Globus pallidus (tissue), 1 donor: ENCODE measurements at places on chromosomes 2 and 18.

- DNase-seq = no peak
These were observed 210.3 kb downstream of the TMX3 start for GRCh38 chr18:68504441-68505177.

- no peak for DNase-seq
These were observed 449.1 kb downstream of the TNS1 start for GRCh38 chr2:217553679-217554078.

DNA sequence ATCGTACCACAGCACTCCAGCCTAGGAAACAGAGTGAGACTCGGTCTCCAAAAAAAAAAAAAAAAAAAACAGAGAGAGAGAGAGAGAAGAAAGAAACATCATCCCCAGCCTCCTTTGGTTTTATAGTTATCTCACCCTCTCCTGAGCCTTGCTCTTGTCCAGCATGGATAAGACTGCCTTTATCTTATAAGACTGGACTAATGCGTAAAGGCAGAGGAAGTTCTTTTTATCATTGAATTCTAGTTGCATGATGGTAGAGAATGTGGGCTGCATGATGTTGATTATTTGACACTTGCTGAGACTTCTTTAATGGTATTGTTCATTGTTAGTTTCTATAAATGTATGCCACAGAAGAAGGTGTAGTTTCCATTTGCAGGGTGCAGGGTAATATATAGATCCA lies 124.4 kb downstream of the ZBTB7C start:
- DNase-seq = no peak

DNA sequence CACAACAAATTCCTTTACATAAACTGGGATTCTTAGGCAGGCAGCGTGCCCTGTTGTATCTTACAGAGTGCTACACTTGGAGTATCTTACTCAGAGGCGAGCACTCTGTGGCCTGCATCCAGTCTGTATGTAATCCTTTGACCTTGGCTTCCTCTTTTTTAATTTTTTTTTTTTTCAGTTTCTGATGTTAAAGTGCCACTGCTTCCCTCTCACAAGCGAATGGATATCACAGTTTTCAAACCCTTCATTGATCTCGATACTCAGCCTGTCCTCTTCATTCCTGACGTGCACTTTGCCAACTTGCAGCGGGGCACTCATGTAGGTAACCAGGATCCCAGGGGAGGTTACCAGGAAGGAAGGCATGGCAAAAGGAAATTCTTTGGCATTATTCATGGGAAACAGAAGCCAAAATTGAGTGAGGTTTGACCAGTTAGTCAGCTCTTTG lies 40.4 kb downstream of the GRHL1 start:
- DNase-seq = no peak

GRCh38 chr2:112153179-112153490 lies 14.9 kb downstream of the FBLN7 start:
- no peak for DNase-seq

GRCh38 chr2:170091436-170091835 lies 86.5 kb upstream of the MYO3B start:
- DNase-seq = no peak

GRCh38 chr2:3598197-3598910 lies 3.4 kb downstream of the COLEC11 start:
- DNase-seq = no peak

GRCh38 chr2:11767779-11768178 lies 21.3 kb downstream of the LPIN1 start:
- no peak for DNase-seq

- no peak for DNase-seq
These were observed 182.7 kb downstream of the PRPF40A start for GRCh38 chr2:152534460-152535135.

GRCh38 chr2:81467096-81467495 lies 1162.5 kb upstream of the LRRTM1 start:
- no peak for DNase-seq

GRCh38 chr2:607172-607571 lies 70.0 kb downstream of the TMEM18 start:
- DNase-seq = no peak
